ENCODE measurements at places on chromosomes 1 and 21.

DNA sequence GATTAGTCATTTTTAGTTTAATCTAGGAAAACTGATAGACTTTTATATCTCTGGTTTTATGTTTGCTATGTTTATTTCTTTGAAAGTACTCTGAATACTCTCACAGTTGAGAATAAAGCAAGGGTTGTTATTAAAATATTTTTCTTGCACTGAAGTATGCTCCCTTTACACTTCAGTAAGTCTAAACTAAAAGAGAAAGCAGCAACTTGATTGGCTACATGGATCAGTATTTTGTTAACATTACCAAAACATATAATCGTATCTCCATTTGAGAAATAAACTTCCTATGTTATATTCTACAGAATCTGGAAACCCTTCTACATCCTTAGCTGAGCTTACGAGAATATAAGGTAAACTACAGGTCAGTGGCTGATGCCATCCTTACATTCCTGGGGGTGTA is 149.5 kb upstream of the HP1BP3 start:
- DNase-seq: no peak

DNA sequence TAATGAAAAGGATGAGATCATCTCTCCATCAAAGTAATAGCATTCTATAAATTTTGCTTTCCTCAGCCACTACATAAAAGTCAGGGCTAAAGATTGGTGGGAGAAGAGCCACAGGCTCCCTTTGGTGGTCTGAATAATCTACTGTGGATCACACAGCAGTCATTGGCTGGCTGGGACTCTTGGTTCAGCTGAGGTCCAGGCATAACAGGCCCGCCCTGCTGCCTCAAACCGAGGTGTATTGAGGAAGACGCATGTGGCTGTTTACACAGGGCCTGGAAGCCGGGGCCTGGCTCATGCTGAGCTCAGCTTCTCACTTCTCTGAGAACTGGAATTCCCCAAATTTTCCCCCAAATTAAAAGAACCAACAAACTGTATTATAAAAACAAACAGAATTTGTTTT is 139.2 kb downstream of the PTPRC start:
- no peak for DNase-seq

GRCh38 chr1:8476006-8476405 is 158.1 kb downstream of the SLC45A1 start:
- no peak for DNase-seq

DNA sequence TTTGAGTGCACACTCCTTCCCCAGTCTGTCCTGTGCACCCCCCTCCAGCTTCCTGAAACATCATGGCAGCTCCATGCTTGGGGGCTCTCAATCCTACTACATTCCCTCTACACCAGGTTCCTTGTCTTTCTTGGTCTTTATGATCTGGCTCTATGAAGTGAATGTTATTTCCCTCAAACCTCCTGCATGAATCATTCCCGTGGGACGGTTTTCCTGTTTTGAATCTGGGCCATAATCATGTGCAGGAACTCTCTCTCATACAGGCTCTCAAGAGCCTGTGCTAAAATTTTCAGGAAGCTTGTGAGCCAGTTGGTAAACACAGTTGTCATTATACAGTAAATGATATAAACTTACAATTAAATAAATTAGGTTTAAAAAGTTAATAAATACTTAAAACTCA is 89.8 kb upstream of the KCNE2 start:
- DNase-seq: no peak

DNA sequence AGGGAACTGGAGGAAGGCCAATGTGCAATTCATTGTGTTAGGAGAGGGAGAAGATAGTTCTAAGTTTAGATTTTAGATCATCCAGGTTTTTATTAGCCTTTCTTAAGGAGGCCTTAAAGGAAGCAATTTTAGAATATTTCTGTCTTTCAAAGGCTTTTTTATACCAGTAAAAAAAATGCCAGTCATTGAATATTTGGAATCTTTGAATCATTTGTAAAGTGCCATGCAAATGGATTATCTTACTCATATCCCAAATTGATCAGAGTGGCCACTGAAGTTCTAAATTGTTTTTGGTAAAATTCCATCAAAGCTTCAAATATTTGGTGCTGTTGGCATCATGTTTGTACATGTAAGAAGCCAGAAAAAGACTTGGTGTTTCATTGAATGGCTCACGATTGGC is 244.8 kb downstream of the RPS6KC1 start:
- no peak for DNase-seq

- no peak for DNase-seq
Observed at GRCh38 chr1:95013950-95014574, 58.7 kb downstream of the ALG14 start.

DNA sequence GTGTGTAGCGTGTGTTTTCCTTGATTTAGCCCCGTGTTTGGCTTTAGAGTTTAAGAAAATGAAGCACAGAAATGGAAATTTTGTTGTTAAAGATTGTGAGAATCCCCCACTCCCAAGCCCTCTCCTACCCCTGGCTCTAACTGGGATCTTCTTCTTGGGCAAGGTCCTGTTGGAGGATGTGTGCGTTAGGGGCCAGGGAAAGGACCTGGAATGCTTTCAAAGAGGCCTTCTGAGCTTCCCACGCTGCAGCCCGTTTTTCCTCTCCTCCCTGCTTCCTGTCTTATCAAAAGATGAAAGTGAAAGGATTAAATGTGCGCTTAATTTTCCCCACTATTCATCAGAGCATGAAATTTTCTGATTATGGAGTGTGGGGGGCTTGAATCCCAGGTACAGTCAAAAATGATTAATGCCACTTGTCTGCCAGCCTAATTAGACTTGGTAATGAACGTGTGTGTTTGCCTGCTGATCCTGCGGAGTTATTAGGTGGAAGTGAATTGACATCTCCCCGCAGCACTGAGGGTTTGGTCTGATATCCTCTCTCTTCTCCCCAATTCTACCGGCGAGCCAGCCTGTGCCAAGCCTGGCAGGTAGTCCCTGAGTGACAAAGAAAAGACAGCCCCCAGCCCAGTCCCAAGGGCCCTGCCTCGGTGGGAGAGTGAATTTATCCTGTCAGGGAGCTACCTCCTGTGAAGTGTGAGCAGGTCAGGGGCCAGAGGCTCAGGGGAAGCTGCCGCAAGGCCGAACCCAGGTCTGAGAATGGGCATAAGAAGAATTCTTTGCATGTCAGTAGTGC is 4.9 kb downstream of the RASSF5 start:
- DNase-seq: no peak

- no peak for DNase-seq
Observed at GRCh38 chr1:1758692-1759455, 19.4 kb downstream of the NADK start.

GRCh38 chr1:6126028-6126427 is 54.1 kb downstream of the CHD5 start:
- DNase-seq: no peak

- no peak for DNase-seq
Observed at GRCh38 chr1:46485564-46486431, 3.8 kb upstream of the DMBX1 start.

- DNase-seq: no peak
Observed at GRCh38 chr1:92698932-92699331, 86.0 kb downstream of the EVI5 start.

DNA sequence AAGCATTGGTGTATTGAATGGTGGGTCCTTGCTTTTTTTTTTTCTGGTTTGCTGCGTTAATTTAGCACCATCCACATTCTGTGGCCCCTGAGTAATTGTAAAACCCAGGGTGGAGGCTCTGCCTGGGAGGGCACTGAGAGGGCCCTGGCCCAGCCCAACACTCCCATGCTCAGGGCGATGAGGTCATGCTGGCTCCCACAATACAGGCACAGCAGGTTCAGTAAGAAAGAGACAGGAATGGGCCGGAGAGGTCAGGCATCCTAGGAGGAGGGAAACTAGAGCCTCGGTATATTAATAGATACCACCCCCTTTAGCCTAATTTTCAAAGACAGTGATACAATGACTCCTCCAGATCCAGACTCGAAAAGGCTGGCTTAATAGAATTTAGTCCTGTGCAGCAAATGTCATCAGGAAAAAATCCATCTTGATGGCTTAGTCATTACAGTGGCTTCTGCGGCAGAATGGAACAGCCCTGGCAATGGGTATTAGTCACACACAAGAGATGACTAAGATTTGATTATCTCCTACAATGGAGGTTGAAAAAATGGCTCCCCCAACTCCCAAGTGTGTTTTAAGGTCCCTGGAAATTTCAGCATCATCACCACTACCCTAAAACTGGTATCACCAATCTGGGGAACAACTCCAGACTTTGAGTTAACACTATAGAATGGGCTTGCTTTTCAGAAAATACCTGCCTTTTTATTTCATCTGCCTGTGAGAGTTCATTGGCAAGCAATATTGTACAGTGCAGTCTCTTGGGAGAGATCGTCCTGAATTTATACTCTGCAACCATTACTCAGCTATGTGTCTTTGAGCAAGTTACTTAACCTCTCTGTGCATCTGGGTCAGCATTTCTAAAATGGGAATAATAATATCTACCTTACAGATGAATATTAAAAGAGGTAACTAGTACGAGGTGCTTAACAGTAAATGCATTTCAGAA is 43.9 kb upstream of the LYST start:
- no peak for DNase-seq

DNA sequence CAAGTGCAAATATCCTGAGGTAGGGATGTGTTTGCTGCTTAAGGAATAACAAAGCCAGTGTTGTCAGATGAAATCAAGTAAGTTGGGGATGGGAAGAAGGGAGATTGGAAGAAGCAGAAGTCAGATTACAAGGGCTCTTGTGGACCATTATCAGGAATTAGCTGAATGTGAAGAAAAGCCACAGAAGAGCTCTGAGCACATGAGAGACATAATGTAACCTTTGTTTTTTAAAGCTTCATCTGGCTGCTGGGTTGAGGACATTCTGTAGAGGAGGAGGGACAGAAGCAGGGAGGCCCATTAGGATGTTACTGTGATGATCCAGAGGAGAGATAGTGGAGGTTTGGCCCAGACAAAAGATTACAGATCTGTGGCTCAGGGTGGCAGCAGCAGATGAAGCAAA is 111.7 kb downstream of the DUSP10 start:
- DNase-seq: no peak

DNA sequence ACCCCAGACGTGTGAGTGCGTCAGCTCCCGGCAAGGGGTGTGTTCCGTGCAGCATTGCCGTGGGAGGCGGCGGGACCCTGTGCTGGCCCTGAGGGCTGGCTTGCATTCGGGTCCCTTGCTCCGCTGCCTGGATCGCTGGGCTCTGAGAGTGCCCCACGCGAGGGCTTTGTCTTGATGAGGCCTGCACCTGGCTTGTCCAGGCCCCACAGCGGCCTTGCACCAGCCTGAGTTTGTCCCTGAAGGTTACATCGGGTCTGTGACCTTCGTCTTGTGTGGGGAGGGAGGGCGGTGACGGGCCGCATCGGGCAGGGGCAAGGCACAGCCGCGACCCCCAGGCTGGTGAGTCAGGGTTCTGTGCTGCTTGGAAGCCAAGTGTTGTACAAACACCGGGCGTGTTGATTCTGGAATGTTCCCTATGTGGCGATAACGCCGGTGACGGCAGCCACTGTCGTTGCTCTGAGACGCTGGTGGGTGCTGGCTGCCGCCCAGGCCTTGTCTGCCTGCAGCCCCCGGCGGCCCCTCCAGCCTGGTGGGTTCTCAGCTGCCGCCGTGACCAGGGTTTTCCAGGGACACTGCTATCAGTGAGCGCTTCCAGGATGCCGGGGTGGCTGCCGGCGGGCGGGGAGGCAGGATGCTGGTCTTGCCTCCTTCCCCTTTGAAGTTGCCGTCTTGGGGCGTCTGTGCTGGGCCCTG is 42.9 kb downstream of the SLX9 start:
- DNase-seq: no peak

GRCh38 chr21:14736162-14736561 is 190.0 kb upstream of the SAMSN1 start:
- DNase-seq: no peak

- DNase-seq: no peak
Observed at GRCh38 chr1:198892065-198892464, 253.2 kb downstream of the PTPRC start.

- DNase-seq: no peak
Observed at GRCh38 chr1:46219551-46220520, 16.7 kb downstream of the LURAP1 start.

DNA sequence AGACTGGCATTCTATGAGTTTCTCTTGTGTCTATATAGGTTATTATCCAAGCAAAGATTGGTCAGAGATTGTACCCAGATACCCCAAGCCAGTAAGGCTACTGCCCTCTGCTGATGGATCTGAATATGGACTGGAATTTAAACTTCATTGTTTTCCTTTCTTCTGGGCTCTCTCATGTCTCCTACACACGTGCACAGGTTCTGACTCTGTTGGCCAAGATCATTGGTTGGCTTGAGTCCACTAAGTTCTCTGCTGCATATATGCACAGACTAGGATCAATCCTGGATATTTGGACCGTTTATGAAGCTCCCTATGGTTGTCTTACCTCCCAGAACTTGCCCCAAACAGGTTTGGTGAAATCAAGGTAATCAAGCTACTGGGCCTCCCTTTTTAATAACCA is 69.7 kb downstream of the CC2D1B start:
- no peak for DNase-seq

GRCh38 chr21:15531986-15532385 is 197.8 kb upstream of the USP25 start:
- DNase-seq: no peak

GRCh38 chr1:16117369-16117768 is 38.5 kb downstream of the EPHA2 start:
- DNase-seq: no peak

DNA sequence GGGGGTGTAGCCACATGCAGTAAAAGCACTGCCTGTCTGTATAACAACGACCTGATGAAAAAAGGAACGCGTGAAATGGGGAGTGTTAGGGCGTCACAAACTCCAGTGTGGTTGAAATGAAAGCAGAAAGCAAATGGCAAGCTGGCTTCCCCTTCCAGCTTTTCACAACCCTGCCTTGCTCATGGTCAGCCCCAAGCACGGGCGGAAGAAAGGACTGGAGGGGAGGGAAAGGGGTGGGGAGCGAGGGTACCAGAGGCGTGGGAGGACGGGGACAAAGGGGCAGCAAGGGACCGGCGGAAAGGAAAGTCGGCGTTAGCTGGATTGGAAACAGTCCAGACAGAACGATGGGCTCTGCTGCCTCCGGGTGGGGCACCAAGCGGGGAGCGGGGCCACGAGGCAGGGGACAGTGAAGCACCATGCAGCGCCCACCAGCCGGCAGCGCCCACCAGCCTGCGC is 9.6 kb downstream of the VPS26C start:
- DNase-seq: no peak

DNA sequence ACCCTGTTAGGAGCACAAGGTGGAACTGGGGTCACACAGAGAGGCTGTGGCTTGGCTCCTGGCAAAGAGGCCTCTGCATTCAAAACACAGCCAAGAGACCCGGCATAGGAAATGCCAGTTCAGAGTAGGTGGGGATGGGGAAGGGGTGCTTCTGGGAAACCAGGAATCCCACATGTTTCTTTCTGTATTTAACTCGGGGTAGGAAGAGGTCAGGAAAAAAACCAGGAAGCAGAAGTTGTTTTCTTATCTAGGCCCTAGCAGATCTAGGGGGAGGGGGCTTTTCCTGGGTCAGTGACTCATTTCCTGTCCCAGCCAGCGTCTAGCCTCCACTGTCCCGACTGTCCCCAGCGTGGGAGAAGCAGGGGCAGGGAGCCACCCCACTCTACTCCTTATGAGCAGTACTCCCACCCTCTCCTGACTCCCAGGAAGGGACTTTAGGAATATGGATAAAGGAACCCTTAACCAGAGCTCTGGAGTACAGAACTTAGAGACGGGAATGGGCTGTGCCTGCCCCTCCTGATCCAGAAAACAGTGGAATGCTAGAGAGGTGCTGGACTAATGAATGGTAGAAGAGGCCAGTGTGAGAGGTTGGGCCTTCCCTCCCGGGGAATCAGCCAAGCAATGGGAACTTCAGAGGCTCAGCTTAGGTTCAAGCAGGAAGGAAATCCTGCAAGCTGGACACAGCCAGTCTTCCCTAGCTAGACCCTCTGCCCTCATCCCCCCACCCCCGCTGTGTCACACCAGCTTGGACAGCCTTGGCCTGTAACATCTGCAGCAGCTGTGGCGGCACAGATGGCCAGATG is 5.7 kb downstream of the FHL3 start:
- no peak for DNase-seq

Data from T-helper 9 cell (primary cell).